ENCODE measurements at places on chromosomes 6 and 20. TPM values are rescaled to one million over a fixed set of nuclear protein-coding genes. Genes with fewer than 3 reads are reported as not detected.

DEFB132 gene
- not detected for polyA plus RNA-seq

TMEM170B gene
- polyA plus RNA-seq = 0.92 TPM

B3GALT4 gene
- polyA plus RNA-seq = 5.6 TPM

PLN gene
- not detected for polyA plus RNA-seq

All from endothelial cell of umbilical vein (primary cell).